ENCODE measurements at places on chromosomes 2 and 18.

- H3K4me1 ChIP-seq: no peaks in the 10 kb centered on the region
- H3K27ac ChIP-seq: no peak overlapping the region
- no peak for DNase-seq
- H3K4me3 ChIP-seq: no peak overlapping the region
- no peaks in the 10 kb centered on the region for H3K36me3 ChIP-seq
Observed at GRCh38 chr2:17416884-17417391, 101.3 kb downstream of the RAD51AP2 start.

DNA sequence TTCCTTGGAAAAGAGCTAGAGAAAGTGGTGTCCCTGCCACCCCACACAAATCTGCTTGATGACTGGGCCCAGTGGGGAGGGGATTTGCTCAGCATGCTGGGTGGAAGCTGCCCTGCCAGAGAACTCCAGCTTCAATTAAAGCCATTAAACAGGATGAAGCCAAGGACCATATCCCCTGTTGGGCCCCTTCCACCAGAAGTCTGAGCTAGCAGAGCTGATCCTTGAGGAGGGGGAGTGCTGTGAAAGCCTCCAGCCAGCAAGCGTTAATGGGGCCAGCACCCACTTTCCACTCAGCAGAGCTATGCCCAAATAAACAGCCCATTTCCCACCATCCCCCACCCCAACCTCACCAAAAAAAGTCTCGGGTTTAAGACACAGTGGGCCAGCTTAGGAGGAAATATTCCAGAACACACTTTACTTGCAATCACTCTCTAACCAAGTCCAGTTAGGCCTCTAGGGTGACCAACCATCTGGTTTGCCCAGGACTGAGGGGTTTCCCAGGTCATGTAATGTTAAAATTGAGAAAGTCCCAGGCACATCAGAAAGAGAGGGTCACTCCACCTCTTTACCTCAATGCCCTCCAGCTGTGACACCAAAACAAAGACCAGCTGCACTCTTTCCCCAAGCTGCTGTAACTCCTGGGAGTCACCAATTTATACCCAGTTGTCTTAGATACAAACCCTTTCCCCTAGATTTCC is 132.3 kb downstream of the FOXI3 start:
- no peak overlapping the region for H3K4me3 ChIP-seq
- no peak for DNase-seq
- H3K4me1 ChIP-seq: peaks cover 11% of the 10 kb centered on the region
- no peaks in the 10 kb centered on the region for H3K36me3 ChIP-seq
- no peak overlapping the region for H3K27ac ChIP-seq
- H3K27me3 ChIP-seq: no peaks in the 10 kb centered on the region

GRCh38 chr2:104863468-104864279 is 9.8 kb downstream of the POU3F3 start:
- DNase-seq: peak; percentile 47
- H3K4me1 ChIP-seq: peaks cover 12% of the 10 kb centered on the region
- H3K27ac ChIP-seq: no peak overlapping the region
- peaks cover 54% of the 10 kb centered on the region for H3K27me3 ChIP-seq

DNA sequence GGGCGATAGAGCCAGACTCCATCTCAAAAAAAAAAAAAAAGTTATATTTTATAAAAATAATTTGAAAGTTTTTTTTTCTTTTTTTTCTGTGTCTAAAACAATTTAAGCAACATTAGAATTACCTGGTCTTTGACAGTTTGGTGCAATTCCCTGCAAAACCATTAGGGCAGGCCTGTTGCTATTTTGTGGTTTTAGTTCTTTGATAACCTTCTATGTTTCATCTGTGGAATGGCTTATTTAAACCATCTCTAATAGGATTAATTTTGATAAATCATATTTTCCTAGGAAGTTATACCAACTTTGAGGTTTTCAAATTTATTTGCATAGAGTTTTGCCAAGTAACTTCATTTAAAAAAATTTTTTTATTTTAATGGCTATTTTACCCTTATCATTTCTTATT is 141.2 kb upstream of the TWIST2 start:
- no peak for DNase-seq
- peaks cover 4% of the 10 kb centered on the region for H3K27me3 ChIP-seq
- H3K4me3 ChIP-seq: no peak overlapping the region
- H3K27ac ChIP-seq: no peak overlapping the region
- no peaks in the 10 kb centered on the region for H3K36me3 ChIP-seq

- H3K4me3 ChIP-seq: no peak overlapping the region
- no peak overlapping the region for H3K27ac ChIP-seq
- DNase-seq: no peak
- peaks cover 6% of the 10 kb centered on the region for H3K27me3 ChIP-seq
- peaks cover 7% of the 10 kb centered on the region for H3K4me1 ChIP-seq
Observed at GRCh38 chr2:128486640-128487375, 168.1 kb upstream of the HS6ST1 start.

DNA sequence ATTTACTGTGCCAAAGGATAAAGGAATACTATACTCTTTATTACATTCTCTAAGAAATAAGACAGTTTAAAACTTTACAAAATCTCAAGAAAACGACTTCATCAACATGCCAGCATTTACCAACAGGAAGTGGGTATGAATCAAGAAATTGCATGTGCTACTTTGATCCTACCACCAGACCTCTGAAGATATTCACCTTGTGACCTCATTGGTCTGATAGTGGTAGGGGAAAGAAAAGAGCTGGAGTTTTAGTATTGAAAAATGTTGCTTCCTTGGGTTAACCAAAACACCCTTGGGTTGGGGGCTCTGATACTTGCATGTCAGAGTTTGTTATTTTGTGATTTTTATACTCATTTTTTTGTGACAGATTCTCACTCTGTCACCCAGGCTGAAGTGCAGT is 84.1 kb upstream of the LPIN2 start:
- H3K27me3 ChIP-seq: no peaks in the 10 kb centered on the region
- H3K4me3 ChIP-seq: no peak overlapping the region
- H3K36me3 ChIP-seq: no peaks in the 10 kb centered on the region
- no peak for DNase-seq
- no peak overlapping the region for H3K27ac ChIP-seq
- peaks cover 4% of the 10 kb centered on the region for H3K4me1 ChIP-seq

DNA sequence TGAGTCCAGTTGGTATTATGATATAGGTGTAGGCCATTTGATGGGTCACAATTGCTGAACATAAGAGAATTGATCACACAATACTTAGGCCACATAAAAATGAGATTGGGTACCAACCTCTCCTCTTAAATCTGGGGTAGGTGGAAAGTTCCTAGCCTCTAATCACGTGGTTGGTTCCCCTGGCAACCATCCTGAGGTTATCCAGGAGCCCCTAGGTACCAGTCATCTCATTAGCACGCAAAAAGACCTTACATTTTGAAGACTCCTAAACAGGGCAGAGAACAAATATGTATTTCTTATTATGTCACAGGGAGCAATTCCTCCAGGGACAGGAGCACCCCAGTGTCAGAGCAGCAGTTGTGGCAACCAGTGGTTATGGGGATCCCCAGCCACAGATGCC is 12.7 kb upstream of the SELENOI start:
- peaks cover 5% of the 10 kb centered on the region for H3K4me1 ChIP-seq
- H3K4me3 ChIP-seq: no peak overlapping the region
- no peak for DNase-seq
- H3K27me3 ChIP-seq: peaks cover 3% of the 10 kb centered on the region
- no peak overlapping the region for H3K27ac ChIP-seq

DNA sequence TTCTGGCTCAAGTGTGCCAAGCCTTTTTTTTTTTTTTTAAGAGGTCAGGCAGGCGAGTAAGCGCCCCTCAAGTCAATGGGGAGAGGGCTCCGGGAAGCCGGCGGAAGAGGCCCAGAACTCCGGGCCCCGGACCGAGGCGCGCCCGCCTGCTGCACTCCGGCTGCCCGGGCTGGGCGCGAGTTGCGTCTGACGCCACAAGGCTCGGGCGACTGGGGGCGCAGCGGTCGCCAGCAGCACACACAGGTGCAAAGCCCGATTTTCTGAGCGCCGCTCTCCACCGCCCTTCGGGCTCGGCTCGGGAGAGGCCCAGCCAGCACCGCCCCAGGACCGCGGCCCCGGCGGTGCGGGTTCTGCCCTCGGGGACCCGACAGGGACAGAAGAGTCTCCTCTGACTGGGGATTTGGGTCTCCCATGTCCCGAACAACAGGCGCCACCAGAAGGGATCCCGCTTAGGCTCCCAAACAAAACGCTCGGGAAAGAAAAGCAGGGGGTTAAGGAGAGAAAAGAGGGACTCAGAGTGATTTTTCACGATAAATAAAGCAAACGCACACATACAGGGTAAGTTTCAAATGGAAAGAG is 787 bp downstream of the ERBB4 start:
- DNase-seq: peak; percentile 44
- peaks cover 11% of the 10 kb centered on the region for H3K27me3 ChIP-seq
- H3K27ac ChIP-seq: no peak overlapping the region
- H3K4me3 ChIP-seq: peak overlapping the region; percentile 87

DNA sequence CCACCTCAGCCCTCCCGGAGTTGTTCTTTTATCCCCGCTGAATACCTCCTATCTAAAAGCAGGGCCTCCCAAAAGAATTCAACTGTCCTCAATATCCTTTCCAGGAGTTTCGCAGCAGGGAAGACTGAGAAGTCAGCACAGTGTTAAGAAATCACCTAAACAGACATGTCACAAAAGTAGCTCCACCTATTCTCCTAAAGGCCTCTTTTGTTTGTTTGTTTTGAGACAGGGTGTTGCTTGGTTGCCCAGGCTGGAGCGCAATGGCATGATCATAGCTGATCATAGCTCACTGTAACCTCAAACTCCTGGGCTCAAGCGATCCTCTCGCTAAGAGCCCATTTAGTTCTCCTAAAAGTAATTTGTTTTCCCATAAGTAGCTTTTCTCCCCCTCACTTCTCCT is 53.8 kb downstream of the TEX44 start:
- H3K36me3 ChIP-seq: no peaks in the 10 kb centered on the region
- peaks cover 16% of the 10 kb centered on the region for H3K4me1 ChIP-seq
- H3K4me3 ChIP-seq: no peak overlapping the region
- peaks cover 4% of the 10 kb centered on the region for H3K27me3 ChIP-seq

DNA sequence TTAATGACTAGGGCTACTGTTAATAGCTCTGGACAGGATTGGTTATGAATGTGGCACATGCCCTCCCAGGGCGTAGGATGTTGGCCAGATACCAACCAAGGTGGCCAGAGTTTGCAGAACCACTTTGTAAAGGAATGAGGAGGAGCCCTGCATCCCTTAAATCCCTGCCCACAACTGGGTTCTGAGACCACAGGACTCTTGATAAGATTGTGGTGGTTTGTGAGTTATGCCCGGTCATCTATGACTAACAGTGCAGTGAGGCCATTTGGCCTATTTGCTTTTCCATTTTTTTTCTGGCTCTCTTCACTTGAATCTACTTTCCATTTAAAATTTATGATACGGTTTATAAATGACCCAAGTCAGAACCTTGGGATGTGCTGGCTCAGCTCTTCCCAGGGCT is 294.5 kb downstream of the PRKCE start:
- H3K4me3 ChIP-seq: no peak overlapping the region
- DNase-seq: no peak
- H3K36me3 ChIP-seq: no peaks in the 10 kb centered on the region
- no peak overlapping the region for H3K27ac ChIP-seq

GRCh38 chr2:238162846-238163441 is 4.2 kb downstream of the ERFE start:
- no peak overlapping the region for H3K27ac ChIP-seq
- H3K4me3 ChIP-seq: no peak overlapping the region
- no peaks in the 10 kb centered on the region for H3K36me3 ChIP-seq
- DNase-seq: no peak
- H3K27me3 ChIP-seq: peaks cover 9% of the 10 kb centered on the region
- H3K4me1 ChIP-seq: no peaks in the 10 kb centered on the region

DNA sequence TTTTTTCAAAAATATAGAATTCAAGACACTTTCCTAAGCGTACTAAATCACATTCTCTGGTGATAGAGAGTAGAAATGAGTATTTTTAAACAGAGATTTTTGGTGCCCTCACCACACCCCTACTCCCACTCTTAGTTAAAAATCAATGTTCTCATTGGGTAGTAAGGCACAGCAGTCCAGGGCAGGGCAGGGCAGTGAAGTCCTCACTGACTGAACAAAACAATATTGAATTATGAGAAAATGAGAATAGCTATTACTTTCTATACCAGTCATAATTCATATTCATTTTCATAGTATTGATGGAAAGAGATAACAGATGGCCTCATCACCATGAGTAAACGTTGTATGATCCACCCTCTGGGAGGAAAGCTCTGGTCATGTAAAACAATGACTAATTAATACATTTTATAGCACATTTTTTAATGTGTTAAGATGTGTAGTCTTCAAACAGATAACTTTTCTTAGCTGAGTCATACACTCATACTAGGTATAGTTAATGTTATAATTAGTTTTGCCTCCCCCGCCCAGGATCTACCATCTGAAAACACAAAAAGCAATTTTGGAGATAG is 686.1 kb downstream of the KCNJ3 start:
- H3K27ac ChIP-seq: no peak overlapping the region
- no peaks in the 10 kb centered on the region for H3K36me3 ChIP-seq
- H3K4me3 ChIP-seq: no peak overlapping the region
- no peak for DNase-seq

DNA sequence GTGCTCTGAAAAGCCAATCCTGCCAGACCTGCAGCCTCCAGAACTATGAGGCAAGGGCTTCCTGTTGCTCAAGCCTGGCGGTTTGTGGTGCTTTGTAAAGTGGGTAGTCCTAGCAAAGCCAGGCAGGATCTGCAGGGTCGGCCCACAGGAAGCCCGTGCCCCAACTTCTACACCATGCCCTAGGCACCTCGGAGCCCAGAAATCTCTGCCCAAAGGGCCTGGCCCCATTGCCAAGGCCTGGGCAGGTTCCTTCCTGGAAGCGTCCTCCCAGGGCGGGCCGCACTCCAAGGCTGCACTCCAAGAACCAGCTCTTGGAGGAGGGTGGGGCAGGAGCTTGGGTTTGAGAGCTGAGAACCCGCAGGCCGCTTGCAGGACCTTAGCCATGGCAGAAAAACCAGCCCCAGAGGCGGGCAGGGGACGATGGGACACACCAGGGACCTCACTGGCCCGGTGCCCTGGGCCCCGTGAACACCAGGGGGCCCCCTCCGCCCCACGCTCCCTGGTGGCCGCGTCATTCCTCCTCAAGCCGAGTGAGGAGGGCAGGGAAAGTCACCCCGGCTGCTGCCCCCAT is 37.2 kb upstream of the ID2 start:
- no peak for DNase-seq
- H3K4me1 ChIP-seq: no peaks in the 10 kb centered on the region
- no peaks in the 10 kb centered on the region for H3K27me3 ChIP-seq
- H3K4me3 ChIP-seq: no peak overlapping the region
- no peak overlapping the region for H3K27ac ChIP-seq
- H3K36me3 ChIP-seq: peaks cover 10% of the 10 kb centered on the region

DNA sequence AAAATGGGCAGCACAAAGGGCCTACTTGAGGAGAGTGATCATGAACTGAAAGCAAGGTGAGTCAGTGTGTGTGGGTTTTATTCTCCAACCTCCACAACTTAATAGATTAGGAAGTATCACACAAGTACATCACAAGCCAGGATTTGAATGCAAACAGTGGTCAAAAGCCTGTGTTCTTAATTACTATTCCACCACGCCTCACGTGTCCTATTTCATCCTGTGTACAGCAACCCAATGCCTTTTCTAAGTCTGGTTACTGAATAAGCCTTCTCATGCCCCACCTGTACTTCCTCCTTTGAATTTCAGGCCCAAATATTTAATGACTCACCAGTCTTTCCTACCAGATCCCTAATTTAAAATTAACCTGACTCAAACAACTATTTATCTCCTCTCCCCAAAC is 755.7 kb upstream of the SLC8A1 start:
- no peak overlapping the region for H3K27ac ChIP-seq
- no peaks in the 10 kb centered on the region for H3K36me3 ChIP-seq
- H3K4me1 ChIP-seq: no peaks in the 10 kb centered on the region
- DNase-seq: no peak
- H3K27me3 ChIP-seq: peaks cover 1% of the 10 kb centered on the region
- no peak overlapping the region for H3K4me3 ChIP-seq

- no peak overlapping the region for H3K4me3 ChIP-seq
- no peak overlapping the region for H3K27ac ChIP-seq
- DNase-seq: peak; percentile 15
- H3K4me1 ChIP-seq: no peaks in the 10 kb centered on the region
- peaks cover 17% of the 10 kb centered on the region for H3K36me3 ChIP-seq
Observed at GRCh38 chr2:110157153-110157793, 41.7 kb upstream of the MALL start.

All from endothelial cell (in vitro differentiated cells).